Stimulated activated CD4-positive, alpha-beta T cell treated with anti-CD3 and anti-CD28 coated beads, TNF-alpha, amount 100 ng/mL, for 4 hours (primary cell): ENCODE measurements at places on chromosomes 5 and 9.
A peak's percentile ranks its signal among the peaks of the same experiment; 100 is the strongest.

- no peak for DNase-seq
These were observed 135.0 kb upstream of the GABRP start for GRCh38 chr5:170648541-170648940.

- no peak for DNase-seq
These were observed 412.4 kb upstream of the ZNF462 start for GRCh38 chr9:106450549-106450948.

DNA sequence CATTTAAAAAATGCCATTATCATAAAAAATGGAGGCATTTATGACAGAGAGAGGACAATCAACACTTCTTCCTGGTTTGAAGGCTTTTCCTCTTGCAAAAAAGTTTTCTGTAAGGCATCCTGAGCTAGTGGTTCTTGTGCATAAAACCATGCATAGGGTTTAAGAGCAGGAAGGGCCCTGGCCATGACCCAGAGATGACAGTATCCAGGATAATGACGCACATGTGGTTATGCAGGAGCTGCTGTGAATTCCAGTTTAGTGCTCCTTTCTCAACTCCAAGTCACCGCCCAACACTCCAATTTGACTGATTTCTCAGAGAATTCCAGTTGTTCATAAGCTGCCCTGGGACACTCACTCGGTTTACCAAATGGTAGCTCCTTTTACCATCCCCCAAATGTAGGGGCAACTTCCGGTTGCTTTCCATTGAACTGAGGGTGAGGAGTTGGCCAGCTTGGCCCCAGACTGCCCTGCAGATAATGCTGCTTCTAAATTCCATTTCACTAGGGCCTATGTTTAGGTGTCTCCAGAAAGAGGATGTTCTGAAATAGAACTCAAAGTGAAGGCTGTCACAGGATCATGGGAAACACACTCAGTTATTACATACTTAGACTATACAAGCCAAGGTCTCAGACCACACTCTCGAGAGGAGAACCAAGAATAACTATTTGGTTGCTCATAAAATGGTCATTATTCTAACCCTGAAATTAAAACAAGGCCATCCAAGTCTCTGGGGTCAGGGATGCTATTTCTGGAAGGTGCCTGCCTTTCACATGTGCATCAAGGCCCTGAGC, 179.1 kb downstream of the SLIT3 start:
- no peak for DNase-seq

DNA sequence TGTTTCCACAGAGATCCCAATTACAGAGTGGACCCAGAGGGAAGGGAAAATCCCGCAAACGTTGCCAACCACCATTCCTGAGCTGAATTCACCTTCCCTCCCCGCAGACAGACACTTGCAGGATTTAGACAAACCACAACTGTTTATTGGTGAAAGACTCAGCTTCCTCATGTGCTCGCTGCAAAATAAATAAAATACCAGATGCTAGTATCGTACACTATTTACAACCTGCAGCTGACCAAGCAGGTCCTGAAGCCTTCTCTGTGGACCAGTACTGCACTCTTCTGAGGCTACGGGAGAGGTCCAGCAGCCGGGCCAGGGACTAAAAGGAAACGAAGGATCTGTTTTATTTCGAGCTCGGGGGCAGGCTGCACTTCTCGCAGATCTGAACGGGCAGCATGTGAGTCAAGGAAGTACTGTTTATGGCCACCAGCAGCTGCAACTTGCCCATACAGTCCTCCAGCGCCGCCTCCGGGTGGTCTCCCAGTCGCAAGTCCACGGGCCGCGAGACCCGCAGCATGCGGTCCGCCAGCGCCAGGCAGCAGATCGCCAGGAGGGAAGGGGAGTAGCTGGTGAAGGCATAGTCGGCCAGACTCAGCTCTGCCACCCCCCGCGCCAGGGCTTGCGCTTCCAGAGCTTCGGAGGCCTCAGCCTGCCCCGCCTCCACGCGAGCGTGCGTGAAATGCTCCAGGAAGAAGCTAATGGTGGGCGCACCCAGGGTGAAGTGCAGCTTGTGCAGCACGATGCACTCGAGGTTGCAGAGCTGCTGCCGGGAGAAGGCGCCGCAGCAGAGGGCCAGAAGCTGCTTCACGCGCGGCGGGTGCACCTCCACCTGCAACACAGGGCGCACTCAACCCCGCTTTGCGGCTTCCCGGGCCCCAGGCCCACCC, 2.1 kb downstream of the CCNO start:
- no peak for DNase-seq

GRCh38 chr5:79025054-79025472, 40.0 kb upstream of the ARSB start:
- peak; percentile 13 for DNase-seq

DNA sequence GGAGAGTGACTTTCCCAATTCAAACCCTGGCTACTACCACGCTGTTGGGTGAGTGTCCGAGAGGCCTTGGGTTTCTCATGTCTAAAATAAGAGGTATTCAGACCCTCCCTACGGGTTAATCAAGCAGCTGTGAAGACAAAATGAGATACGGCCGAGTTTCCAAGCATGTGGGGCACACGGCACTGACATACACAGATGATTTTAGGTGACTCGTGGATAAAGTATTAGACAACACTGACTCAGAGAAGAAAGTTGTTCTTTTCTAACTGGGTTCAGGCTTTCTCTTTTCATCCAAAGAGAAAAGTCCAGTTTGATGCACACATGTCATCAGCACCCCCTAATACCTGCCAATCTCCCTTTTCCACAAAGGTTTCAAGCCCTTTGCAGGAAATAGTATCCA, 15.6 kb downstream of the FOXI1 start:
- no peak for DNase-seq

- DNase-seq: no peak
These were observed 10.7 kb downstream of the DIRAS2 start for GRCh38 chr9:90631964-90632363.

DNA sequence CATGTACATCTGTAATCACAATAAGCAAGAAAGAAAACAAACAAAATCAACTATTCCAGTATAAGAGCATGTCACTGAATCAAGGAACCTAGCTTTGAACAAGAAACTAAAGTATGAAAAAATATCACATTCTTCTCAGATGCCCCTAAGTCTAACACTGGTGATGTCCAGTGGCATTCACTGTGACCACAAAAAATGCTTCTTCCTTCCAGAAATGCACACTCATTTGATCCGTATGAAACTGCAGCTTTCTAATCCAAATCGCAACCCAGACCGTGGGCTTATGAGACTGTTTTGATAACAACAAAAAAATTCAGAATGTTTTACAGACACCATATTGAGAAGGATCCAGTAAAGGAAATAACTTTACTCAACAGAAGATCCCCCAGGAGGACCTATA, 320.1 kb upstream of the TARS1 start:
- no peak for DNase-seq

DNA sequence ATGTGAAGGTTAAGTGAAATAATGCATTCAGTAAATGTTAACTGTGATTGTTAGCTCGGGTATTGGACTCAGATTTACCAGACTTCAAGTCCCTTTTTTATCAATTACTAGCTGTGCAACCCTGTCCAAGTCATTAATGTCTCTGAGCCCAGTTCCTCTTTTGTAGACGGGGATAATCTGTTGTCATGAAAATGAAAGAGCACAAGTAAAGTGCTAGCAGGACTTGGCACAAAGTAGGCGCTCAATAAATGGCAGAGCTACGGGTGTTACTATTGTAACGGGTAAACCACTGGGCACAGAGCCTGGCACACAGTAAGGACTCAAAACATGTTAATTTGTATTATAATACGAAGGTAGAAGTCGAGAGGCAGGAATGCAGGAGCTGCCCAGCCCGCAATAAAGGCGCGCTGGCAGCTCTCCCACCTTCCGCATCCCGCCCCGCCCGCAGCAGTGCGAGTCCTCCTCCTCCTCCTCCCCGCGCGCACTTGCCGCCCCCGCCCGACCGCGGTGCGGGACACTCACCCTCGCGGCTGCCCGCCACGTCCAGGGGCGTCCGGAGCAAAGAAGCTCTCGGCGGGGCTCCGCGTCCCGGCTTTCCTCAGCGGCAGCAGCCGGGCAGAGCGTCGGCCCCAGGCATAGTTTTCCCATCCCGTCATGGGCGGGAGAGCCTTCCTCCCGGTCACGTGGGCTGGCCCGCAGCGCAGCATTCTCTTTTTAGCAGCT, at the start of gene C1QTNF2:
TSS of gene C1QTNF2 (minus strand) at position 637 of the 723 bp plus-strand sequence. CDS start 15,615 bp downstream, outside the sequence.
- DNase-seq: no peak

- DNase-seq: peak; percentile 45
These were observed at the start of gene KCNT1 for GRCh38 chr9:135701959-135702721. KCNT1 (plus strand) TSS chr9:135702185; CDS start chr9:135702259, 74 bp downstream.

- no peak for DNase-seq
These were observed 175.9 kb downstream of the ENC1 start for GRCh38 chr5:74464512-74465209.

DNA sequence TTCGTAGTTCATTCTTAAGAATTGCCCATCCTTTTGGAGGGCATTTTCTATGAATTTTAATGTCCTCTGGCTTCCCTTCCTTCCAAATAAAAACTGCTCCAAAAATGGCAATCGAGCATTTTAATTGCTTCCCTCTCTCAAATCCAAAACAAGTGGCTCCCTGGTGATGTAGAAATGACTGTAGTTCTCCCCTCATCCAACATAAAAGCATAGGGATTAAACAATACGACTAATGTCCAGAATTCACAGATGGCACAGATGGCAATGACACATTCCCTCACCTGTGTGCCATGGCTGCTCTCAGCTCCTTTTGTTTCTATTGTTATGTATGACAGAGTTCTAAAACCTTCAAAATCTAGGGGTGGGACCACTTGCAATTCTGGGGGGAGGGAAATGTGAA, 417.3 kb downstream of the RAB3C start:
- DNase-seq: no peak
